ENCODE measurements at places on chromosomes 13 and 19.

- no peak for DNase-seq
Observed at GRCh38 chr13:58680115-58680514, 1048.6 kb downstream of the PCDH17 start.

DNA sequence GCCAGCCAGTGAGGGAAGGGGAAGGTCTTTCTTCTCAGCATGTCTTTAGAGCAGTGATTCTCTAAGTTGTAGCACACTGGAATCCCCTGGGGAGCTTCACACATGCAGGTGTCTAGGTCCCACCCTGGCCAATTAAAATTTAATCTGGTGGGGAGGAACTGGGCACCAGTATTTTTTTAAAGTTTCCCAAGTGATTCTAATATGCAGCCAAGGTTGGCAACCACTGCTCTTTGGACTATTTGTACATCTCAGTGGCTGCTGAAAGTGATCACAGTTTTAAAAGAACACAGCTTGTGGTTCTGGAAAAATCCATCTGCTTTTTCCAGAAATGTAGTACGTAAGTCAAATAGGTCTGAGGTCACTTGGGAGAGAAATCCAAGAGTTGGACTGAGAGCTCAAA lies 10.7 kb upstream of the KATNAL1 start:
- no peak for DNase-seq

DNA sequence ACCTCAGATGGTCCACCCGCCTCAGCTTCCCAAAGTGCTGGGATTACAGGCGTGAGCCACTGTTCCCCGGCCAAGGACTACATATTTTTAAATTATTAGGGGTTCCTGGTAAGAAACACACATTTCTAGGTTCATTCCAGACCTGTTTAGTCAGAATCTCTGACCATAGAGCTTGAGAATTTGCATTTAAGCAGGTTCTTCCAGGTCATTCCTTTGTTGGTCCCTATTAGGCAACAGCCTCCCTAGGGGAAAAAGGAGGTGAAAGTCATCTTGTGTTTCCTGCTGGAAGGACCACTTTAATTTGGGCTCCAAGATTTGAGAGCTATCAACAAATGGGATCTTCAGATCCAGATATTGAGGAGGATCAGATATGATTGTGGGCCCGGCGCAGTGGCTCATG lies 16.3 kb downstream of the S1PR2 start:
- DNase-seq: no peak

DNA sequence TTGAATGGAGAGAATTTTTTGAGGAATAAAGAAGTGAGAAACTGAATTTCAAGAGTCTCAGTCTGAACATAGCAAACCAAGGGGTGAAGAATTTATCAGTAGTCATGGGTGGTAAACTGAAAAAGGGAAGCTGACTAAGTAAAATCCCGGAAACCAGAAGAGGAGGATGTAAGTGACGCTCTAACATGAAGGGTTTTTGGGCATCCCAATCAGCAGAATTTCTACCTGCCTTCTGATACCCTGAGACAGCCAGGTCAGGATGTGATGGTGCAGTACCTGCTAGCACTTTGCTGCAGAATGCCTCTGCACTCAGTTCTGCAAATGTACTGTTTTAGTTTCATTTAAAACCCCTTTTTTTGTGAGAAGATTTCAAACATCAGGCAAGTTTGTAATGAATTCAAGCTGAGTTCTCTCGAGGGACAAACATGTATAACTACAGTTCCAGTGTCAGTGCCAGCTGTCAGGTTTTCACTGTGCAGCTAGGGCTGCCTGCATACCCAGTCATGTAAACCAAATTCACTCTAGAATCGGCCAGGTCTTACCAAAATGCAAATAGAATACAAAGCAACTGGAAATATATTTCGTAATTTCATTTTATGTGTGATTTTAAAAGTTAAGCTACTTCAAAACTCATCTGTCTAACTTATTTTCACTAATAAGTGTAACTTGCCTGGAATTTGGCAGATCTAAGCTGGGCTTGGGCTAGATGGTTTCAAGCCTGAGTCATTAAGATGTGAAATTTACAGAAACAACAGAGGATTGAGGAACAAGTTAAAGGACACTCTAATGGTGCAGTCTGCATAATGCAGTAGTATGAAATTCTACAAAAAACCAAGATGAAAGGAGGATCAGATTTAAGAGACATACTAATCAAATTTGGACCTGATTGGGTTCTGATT lies 13.8 kb downstream of the METTL21C start:
- DNase-seq: no peak

DNA sequence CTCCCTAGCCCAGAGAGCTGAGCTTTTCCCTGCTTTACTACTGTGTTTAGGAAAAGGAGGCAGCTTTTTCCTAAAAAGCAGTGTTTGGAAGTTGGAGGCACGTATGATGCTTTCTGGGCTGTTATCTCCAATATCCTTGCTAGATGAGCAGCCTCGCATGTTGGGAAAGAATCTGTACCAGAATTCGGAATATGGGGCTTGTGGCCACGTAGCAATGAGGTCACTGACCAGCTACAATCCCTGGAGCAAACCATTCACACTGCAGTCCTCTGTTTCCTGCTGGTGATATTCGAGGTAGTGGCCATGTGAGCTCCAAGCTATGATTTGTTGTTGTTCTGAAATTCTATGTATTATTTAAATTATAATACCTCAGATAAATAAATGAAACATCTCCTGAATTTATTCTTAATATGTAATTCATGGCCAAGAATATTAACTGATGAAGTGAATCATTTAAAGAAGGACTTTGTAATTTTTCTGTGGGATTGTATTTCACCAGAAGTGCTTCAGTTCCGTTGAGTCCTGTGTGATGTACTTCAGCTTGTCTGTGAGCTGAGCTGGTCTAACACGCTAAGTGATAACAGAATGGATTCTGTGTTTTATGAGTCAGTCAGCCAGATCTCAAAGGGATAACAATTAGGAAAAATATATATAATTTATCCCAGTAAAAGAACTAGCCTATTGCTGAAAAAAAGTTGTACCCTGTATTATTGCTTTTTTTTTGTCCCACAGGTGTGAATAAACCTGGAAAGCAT lies 319.5 kb downstream of the SHISA2 start:
- DNase-seq: no peak

DNA sequence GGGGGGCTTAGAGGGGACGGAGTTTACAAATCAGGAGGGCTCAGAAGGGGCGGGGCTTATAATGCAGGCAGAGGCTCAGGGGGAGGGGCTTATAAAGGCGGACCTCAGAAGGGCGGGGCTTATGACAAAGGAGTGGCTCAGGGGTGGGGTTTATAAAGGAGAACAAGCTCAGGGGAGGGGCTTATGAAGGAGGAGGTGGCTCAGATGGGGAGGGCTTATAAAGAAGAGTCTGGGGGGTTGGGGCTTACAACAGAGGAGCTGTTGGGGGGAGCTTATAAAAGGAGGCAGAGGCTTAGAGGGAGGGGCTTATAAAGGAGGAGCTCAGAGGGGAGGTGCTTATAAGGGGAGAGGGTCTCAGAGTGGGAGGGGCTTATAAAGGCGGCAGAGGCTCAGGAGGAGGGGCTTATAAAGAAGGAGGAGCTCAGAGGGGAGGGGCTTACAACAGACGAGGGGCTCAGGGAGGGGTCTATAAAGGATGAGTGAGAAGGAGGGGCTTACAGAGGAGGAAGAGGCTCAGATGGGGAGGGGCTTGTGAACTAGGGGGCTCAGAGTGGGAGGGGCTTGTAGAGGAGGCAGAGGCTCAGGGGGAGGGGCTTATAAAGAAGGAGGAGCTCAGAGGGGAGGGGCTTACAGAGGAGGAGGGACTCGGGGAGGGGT lies 1.0 kb downstream of the SMIM24 start:
- DNase-seq: no peak

- DNase-seq: no peak
Observed at GRCh38 chr19:43802216-43802951, at the start of gene LYPD5. TSS of gene LYPD5 (minus strand) at chr19:43802447. CDS start at chr19:43802380, 67 bp downstream.

- DNase-seq: no peak
Observed at GRCh38 chr13:36432106-36432544, at the start of gene CCNA1. TSS of gene CCNA1 (plus strand) at chr13:36432495. CDS start at chr13:36433057, 562 bp downstream.

DNA sequence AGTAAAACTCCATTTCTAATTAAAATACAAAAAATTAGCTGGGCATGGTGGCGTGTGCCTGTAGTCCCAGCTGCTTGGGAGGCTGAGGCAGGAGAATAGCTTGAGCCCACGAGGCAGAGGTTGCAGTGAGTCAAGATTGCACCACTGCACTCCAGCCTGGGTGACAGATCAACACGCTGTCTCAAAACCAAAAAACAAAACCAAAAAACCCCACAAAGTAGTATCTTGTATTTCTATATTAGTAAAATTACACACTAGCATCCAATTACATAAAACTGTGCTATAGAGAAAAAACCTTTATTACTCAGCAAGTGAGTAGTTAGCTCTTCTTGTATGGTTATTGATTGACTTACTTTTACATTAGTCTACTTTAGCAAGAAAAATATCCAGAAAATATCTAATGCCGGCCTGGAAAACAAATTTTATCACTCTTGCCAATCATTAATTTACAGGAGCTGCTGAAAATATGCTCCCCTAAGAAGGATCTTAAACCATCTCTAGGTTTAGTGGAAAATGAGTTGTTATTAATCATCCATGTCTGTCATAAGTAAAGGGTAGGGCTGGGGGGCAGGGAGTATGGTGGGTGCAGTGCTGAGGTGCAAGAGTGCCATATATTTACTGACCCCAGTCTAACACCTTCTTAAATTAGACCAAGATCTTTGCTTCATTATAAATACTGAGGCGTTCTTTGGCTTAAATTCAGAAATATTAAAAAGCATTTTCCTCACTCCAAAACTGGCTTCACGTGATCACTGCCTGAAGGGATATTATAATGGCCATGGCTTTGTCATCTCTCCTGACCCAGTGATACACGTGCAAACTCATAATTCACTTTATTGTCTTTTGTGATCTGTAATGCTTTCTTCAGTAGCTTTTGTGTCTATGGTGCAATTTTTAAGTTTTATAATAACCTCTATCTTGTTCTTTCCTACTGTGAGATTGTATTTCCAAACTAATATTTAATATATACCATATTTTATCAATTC lies 44.1 kb downstream of the UBL3 start:
- DNase-seq: no peak

DNA sequence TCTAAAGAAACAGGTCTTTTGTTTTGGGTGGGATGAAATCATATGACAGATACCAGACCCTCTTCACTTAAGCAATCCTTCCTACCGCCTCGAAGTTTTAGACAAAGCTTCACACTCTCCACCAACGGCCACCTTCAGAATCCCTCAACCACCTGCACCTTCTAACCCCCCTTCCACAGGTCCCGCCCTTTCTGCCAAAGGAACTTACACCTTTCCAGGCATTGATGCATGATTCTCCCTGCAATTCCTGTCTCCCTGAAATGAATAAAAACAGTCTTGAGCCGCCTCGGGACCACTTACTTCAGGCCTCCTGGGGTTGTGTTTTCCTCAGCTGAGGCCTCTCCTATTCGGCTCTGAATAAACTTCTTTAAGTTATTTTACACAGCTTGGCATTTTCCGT lies 859 bp downstream of the ZNF433 start:
- no peak for DNase-seq

DNA sequence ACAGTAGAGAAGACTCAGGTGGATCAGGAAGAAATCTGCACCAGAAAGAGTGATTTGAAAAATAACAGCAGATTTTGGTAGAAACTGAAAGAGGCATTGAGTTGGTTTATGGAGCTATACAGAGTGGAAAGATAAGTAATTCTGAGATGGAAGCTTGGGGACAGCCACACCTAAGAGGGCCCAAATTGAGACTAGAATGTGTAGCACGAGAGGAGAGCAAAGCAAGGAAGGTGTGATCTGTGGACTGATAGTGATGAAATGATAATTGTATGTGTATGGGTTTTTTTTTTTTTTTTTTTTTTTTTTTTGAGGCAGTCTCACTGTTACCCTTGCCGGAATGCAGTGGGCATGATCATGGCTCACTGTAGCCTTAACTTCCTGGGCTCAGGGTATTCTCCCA lies 16.3 kb downstream of the SAE1 start:
- DNase-seq: no peak

DNA sequence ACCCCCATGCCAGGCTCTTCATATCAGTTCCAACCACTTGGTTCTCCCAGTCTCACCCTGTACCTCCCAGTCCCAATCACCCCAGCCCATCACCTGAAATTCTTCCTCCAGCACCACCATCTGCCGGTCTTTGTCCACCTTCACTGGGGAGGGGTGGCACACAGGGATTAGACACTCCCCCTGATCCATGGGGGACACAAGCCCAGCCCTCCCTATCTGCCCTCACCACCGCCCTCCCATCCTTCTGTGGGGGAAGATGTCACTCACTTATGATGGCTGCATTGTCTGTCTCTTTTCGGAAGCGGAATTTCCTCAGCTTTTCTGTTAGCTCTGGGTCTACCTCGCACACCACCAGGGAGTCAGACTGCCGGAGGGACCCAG lies 685 bp downstream of the GMFG start:
- no peak for DNase-seq

DNA sequence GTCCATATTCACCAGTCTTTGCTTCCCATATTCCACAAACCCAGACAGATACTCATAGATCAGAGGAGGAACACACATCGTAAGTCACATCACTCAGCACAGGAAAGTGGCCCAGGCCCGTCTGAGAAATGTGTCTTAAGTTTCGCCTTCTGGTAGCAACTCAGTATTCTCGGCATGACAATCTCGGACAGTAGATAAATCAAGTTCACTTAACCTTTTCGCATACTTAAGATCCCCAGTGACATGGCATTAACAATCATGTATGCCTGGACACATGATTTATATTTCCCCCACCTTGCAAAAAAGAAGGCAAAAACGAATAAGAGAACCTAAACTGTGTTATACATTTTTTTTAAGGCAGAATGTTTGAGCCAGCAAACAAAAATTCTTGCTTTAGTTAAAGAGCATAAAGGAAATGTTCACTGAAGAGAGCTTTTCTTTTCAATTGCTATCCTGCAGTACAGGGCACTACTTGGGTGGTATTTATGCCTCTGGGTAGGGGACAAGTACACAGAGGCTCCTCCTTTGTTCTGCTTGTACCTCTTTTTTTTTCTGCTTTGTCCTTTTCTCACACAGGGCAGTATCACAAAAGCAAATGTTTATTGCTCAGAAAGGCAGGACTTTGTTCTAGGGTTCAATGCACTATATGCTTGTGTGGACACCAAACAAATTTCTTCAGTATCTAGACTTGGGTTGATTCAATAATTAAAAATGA lies 360.6 kb downstream of the TDRD3 start:
- no peak for DNase-seq
